ENCODE measurements at places on chromosomes 12 and 14. TPM values are rescaled to one million over a fixed set of nuclear protein-coding genes. Genes with fewer than 3 reads are reported as not detected.
A peak's percentile ranks its signal among the peaks of the same experiment; 100 is the strongest.

DNA sequence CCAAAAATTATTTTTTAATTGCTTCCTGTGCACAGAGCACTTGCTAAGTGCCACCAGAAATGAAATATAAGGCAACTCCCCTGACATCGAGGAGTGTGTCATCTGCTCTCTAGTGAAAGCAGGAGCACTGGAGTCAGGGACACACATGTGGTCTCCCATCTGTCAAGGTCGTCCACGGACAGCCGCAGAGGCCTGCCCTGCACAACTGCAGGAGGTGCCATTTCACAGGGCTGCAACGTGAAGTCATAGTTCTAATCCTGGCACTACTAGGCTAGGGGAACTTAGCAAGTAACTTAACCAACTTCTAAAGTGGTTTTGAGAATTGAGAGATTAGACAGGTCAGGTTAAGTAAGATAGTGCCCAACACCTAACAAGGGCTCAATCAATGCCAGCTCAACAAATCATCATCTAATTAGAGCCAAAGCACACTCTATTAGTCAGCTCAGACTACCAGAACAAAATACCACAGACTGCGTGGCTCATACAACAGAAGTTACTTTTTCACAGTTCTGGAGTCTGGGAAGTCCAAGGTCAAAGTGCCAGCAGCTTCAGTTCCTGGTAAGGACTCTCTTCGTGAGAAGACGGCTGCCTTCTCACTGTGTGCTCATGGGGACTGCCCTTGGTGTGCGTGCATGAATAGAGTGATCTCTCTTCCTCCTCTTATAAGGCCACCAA, 30.7 kb downstream of the FOXN3 start:
- no peak for DNase-seq

GRCh38 chr12:104886418-104887401, 71.4 kb downstream of the SLC41A2 start:
- no peak for DNase-seq

TAS2R46 gene
- 0.87 TPM for total RNA-seq

GRCh38 chr12:8948701-8949341, 624 bp downstream of the M6PR start:
- DNase-seq: peak; percentile 31

DNA sequence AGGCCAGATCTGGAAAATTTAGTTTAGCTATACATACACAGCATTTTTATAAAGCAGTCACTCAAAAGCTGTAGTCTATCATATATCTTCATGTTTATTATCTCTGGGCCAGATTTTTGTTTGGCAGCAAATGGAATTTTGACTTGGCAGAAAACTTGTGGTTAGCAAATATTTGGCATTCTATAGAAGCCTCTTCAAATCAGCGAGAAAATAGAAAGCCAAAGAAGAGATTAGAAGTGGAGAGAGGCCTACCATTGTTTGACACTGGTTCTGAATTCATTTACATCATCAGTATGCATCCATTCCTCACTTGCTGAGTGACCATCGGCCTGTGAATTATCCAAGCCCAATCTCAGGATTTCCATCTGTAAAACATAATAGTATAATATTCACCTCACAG, 1077.6 kb downstream of the GALC start:
- no peak for DNase-seq

DNA sequence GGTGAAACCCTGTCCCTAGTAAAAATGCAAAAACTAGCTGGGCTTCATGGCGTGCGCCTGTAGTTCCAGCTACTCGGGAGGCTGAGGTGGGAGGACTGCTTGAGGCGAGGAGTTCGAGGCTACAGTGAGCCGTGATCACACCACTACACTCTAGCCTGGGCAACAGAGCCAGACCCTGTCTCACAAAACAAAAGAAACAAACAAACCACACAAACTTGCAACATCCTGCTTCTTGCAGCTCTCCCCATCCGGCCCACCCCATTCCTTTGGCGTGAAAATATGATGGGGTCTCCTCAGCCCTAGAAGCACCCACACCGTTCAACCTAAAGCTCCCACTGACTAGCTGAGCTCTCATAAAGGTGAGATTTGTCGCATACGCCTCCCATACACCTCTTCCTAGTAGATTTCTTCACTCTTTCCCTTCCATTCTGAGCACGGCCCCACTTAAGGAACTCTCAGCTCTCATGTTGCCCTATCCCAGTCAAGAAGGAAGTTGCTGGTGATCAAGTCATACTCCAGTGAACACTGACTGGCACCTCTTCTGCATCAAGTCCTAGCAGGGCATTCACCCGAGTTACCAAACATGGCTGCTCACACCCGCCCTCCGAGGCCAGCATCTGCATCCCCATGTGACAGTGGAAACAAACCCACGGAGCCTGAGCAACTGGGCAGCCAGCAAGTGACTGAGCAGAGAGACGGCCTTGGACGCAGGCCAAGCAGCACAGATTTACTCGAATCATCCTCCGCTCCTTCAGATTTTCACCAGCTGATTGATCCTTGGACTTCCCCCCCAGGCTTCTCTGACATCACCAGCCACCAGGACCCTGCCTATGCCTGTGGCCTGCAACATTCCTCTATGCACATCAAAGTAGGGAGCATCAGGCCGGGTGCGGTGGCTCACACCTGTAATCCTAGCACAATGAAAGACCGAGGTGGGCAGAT, 18.9 kb upstream of the CD27 start:
- no peak for DNase-seq

PMEL gene
- total RNA-seq: 28.4 TPM

SPTB gene
- 0.22 TPM for total RNA-seq

OSGEP gene
- total RNA-seq: 62.6 TPM

DNA sequence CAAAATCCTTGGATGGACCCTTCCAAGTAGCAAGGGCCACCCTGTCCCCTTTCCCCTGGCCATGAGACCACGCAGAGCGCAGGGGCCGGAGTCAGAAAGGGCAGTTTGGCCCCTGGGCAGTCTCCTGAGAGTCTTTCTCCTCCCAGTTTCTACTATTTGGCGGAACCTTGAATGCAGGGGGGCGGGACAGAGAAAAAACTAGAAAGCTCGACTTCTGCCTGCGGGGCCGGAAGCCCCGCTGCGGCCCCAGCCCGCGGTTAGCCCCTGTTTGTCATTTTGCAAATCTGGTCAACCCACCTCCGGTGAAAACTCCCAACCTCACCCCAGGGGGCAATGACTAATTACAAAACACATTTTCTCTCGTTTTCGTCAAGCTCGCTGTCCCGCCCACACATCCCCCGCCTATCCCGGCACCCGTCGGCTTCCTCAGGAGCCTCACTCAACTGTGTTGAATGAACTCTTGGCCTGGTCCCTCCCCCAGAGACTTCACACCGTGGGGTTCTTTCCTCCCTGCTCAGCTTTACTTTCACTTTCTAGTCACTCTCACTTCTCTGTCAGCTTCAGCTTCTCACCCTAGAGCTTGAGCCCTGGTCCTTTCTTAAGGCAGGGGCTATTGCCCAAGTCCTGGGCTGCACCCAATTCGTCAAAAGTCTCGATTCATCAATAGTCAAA, 66.7 kb downstream of the IRF2BPL start:
- peak; percentile 88 for DNase-seq

- DNase-seq: no peak
Observed at GRCh38 chr14:54909817-54910558, 7.4 kb upstream of the GCH1 start.

DNA sequence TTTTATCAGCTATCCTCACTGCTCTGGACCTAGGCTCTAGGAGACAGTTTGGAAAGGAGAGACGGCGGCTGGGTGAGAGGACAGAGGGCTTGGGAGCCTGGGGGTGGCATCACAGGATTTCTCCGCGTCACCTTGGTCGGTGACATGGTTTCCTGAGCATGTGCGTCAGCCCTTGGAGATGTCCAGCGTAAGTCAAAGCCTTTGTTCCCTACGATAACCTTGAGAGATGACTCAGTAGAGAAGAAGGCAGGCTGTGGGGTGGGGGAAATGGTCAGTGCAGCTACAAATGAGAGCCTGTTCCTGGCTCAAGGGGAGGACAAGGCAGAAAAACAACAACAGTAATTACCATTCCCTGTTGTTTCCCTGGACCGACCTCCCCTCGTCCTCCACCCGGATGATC, 90.2 kb upstream of the TBX3 start:
- DNase-seq: no peak

SOAT2 gene
- not detected for total RNA-seq

DNA sequence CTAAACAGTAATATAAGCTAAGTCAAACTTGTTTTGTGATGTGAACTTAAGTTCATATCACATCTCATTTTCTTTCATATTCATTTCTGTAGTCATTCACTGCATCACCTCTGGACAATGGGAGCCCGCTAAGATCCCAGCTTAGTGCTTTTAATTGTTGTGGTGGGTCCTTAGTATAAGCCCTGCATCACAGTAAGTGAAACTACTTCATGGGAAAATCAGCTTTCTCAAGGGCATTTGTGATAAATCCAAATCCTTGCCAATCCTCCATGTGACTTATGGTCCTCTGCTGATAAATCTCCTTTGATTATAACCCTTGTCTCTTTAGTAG, 98.3 kb downstream of the PLEKHA5 start:
- no peak for DNase-seq

DNA sequence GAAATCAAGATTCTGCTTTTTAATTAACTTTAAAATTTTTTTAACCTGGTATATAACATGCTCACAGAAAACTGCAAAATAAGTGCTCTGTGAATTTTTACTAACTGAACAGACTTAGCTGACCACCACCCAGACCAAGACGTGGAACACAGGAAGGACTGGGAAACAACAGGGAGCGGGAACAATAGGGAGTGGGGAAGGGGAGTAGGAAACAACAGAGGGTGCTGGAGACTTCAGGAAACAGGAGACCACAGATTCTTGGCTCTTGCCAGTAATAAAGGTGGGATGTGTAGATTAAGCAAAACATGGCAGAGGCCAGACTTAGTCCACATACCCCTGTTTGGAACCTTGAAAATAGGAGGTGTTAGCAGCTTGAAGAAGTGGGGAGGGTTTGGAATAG, 51.4 kb upstream of the TMCC3 start:
- DNase-seq: no peak

DNA sequence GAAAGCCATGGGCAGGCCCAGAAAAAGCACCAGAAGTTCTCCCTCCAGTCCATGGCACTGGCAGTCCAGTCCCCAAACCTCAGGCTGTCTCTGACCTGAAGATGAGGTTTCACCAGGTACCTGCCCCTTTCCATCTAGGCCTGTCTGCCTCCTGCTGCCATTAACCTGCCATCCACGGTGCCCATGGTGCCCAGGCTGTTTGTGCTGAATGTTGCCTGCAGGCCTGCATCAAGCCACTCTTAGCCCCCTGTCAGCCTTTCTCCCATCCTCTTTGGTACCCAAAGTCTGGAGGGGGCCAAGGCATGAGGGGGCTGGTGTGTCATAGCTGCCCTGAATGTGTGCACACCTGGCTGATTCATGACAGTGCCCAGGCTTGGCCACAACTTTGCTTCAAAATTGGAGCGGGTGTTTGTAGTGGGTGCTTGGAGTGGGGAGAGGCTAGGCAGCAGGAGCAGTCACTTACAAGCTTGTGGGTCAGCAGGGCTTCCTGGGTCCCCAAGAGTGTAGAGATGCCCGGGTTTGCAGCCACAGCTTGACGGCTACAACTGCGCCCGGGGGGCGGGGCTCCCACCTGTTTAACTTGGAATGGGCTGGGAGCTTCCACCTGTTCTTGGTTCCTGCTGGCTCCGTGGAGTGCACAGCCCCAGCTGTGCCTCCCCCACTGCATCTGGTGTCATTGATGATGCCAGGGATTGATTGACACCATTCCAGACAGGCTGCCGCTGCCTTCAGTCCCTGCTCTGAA, 88.5 kb downstream of the GPHN start:
- no peak for DNase-seq

PARP2 gene
- total RNA-seq: 26.5 TPM

Data from H7 (cell line).